Left forelimb (tissue), 1 donor: ENCODE measurements at places on chromosomes 16 and 17.

DNA sequence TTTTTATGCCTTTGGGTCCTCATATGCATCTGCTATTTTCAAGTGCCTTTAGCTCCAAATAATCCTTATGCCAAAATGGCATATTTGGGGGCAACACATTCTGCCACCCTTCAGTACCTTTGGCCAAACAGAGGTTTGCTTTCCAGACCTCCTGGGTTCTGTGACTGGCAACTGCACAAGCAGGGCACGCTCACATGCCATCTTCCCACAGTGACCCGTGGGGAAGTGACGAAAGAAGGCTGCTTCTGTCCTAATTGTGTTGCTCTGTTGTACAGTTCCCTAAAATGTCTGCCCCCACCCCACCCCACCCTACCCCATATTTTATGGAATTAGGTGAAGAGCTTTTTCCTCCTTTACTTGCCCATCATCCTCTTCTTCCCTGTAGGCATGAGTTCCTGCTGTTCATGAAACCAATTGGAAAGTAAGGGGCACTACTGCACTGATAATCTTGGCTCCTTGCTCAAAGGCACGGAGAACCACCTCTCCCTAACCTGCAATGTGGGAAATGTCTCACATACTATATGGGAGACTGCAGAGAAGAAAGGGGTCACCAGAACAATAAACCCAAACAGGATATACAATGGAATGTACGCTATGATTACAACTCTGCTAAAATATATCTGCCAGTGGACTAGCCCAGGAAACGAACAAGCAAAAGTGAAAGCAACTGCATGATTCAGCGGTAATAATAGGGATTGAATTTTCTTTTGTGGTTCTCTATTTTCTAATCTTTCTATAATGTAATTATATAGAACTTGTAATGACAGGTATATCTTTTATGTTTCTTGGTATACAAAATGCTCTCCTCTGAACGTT lies 3.3 kb upstream of the SLFN12L start:
- no peak for DNase-seq

GRCh38 chr17:29697371-29697770 lies 74.7 kb upstream of the CORO6 start:
- DNase-seq, result no peak

DNA sequence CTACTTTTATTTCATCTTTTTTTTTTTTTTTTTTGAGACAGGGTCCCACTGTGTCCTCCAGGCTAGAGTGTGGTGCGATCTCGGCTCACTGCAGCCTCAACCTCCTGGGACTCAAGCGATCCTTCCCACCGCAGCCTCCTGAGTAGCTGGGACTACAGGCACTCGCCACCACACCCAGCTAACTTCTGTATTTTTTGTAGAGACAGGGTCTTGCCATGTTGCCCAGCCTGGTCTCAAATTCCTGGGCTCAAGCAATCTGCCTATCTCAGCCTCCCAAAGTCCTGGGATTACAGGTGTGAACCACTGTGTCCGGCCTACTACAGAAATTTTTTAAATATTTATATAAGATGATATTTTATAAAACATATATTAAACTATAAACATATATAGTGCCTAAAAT lies 4.8 kb downstream of the MYO18A start:
- DNase-seq, result no peak

- no peak for DNase-seq
Observed at GRCh38 chr16:89122322-89122851, 28.7 kb downstream of the ACSF3 start.

GRCh38 chr17:31778523-31778922 lies 80.5 kb downstream of the COPRS start:
- DNase-seq, result no peak

DNA sequence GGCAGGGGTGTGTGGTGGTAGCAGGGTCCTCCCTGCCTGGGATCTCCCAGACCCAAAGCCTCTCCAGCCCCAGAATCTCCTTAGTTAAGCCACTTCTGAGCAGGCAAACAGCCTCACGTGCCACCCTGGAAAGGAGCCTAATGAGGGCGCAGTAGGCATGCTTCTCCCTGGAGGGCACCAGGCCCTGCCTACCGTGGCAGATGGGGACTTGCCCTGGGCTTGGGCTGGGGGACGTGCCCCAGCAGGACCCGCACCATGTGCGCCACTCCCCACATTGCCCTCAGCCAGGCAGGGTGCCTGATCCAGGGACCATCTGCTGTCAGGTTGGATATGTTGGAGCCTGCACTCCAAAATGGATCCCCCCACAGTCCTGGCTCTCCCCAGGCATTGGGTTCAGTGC lies 14.2 kb downstream of the FAM83G start:
- DNase-seq, result no peak

DNA sequence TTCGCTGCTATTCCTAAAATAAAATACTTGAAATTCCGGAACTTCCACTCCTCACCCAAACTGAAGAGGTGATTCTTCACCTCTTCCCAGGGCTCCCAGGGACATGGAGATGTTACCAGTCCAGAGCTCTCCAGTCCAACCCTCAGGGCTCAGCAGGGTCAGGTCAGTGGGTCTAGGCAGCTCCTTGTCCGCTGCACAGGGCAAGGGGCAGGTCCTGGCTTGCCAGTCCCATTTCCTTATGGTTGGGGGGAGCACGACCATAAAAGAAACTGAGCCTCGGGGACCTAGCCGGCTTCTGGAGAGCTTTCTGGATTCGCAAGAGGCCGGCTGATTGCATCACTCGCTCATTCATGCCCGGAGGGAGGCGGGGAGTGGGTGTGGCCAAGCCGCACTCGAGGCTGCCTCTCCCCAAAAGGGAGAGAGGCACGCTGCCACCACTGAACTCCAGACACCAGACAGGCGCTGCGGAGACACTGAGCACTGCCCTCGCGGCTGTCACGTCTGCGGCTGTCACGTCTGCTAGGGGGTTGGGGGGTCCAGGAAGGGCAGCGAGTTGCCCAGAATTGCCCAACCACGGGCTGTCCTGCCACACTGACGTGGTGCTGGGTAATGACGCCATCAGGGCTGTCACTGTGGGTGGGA lies 15.8 kb downstream of the SLC7A5 start:
- DNase-seq, result peak; percentile 91

- DNase-seq, result no peak
Observed at GRCh38 chr17:57108671-57109392, 23.8 kb downstream of the AKAP1 start.

DNA sequence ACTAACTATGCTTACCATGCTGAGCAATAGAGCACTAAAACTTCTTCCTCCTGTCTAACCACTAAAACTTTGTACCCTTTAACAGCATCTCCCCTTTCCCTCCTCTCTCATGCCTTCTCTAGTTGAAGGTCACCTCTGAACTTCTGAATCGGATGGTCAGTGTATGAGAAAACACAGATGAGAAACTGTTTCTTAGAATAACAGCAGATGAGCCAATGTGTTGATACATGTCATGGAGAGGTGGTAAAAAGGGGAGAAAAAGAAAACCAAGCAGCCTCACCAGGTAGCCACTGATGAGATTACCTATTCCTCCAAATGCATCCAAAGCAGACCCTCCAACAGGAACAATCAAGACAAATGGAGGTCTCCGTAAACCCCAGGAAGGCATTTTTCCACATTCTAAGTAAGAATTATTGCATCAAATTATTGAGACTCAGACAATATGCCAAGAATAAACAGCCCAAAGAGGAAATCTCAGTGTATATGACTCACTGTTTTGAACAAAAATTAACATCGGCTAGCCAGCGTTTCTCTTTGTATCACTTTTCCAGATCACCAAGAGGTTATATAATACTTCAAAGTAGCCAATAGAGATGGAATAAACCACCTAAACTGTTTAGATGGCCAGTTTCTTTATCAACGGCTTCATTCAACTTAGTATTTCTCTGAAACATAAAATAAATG lies 793.3 kb upstream of the SOX9 start:
- no peak for DNase-seq

- DNase-seq, result no peak
Observed at GRCh38 chr17:41865596-41865893, 322 bp upstream of the KLHL11 start.

- no peak for DNase-seq
Observed at GRCh38 chr16:3807425-3808123, 72.9 kb downstream of the CREBBP start.

DNA sequence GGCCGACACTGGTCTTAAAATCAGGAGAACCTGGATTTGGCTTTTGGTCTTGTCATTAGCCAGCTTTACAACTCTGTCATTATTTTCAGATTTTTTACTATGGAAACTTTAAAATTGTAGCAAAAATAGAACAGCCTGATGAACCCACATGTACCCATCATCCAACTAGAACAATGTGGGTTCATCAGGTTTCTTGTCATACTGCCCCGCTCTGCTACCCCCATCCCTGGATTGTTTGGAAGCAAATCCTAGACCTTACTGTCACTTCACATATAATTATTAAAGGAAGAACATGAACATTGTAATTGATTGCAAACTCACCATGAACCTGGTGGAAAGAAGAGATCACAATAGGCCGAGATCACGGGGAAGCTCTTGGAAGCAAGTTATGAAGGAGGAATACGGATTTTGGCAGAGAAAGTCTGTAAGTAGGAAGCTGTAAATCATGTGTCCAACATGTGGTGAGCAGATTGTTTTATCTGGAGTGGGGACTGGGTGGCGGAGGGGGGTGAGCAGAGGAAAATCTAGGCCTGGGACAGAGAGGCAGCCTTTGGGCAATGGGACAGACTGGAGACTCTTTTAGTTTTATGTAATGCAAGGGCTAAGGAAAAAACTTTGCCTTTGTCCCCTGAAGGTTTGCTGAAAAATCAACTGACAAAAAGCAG lies 67.0 kb downstream of the PITPNC1 start:
- DNase-seq, result no peak

DNA sequence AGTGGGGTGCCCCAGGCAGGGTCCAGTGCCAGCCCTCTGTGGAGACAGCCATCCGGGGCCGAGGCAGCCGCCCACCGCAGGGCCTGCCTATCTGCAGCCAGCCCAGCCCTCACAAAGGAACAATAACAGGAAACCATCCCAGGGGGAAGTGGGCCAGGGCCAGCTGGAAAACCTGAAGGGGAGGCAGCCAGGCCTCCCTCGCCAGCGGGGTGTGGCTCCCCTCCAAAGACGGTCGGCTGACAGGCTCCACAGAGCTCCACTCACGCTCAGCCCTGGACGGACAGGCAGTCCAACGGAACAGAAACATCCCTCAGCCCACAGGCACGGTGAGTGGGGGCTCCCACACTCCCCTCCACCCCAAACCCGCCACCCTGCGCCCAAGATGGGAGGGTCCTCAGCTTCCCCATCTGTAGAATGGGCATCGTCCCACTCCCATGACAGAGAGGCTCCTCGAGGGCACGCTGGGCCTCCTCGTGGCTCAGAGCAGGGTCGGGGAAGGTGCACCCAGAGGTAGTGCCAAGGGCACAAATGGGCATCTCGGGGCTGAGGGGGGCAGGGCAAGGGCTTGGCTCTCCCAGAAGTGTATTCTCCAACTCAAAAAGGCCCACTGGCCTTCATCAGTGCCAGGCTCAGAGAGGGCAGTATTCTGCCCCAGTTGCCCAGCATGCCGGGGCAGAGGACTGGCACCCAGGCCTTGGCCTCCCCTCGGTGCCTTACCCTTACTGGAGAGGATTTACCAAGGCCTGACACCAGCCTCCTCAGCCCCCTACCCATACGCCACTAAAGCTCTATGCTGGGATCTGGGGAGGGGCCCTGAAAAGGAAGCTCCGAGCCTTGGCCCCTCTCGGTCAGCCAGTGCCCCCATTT lies at the start of gene CDH5:
CDH5 (plus strand) TSS at position 259 of the 867 bp plus-strand sequence. CDS start 12,647 bp downstream, outside the sequence.
- no peak for DNase-seq

- no peak for DNase-seq
Observed at GRCh38 chr17:144936-145670, 7.7 kb downstream of the SCGB1C2 start.

- no peak for DNase-seq
Observed at GRCh38 chr17:34542700-34543336, 36.6 kb upstream of the TMEM132E start.

- DNase-seq, result no peak
Observed at GRCh38 chr16:85168732-85169256, 56.5 kb upstream of the CIBAR2 start.

- DNase-seq, result no peak
Observed at GRCh38 chr16:78987666-78988065, 612.9 kb downstream of the MAF start.

- no peak for DNase-seq
Observed at GRCh38 chr17:19433255-19433654, 22.2 kb downstream of the RNF112 start.

GRCh38 chr17:38349097-38349730 lies 2.4 kb upstream of the SOCS7 start:
- peak; percentile 88 for DNase-seq

DNA sequence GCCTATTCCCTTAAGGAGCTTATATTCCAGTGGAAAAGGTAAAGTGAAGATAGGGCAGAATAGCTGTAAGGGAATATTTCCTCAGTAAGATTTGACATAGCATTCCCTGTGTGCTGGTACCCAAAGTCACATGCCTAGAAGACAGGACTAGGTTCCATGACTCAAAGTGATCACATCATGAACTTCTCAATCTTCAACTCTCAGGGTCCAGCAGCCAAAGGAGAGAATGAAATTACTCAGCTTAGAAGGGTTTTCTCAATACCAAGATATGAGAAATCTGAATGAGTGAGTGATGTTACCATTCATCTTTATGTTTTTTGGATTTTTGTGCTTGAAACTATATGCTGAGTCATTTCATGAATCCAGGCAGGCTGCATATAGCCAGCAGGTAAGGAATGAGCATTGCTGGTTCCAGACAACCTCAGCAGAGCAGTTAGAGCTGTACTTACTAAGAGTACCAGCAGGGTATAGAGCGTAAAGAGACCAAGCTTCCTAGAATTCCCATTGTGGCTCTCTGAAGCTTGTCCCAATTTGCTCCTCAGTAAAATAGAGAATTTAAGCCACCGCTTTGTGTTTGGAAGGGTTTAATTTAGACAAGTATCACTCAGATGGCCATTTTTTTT lies 91.1 kb downstream of the ANKFN1 start:
- DNase-seq, result no peak

DNA sequence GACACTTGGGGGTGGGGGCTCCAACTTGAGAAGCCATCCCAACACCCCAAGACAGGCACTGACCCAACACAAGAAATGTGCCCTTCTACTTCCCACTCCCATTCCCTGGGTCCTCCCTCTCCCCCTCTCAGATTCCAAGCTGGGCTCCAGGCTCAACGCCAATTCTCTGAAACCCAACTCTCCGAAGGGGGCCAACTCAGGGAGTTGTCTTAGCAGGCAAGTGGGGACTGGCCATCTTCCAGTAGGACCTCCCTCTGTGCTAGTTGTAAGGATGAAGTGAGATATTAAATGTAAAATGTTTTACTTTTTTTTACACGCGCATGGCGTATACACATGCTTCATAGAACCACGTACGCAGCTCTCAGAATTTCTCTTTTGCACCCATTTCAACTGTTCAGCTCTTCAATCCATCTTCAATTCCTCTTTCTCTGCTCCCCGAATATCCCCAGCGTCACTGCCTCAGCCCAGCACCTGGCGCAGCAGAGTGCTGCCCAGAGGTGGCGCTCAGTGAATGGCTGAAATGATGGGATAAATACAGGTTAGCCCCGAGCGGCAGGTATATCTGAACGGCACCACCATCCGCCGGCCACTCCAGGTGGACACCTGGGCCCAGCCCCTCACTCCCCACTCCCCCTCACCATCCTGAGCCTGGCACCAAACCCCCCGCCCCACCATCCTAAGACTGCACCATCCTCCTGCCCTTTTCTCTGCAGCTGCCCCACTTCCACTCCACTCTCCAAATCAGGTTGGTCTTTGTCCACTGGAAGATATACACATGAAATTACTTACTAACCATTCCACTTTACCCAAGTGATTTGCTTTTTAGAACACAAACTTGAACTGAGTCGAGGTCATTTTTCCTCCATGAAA lies 43.9 kb upstream of the TNRC6C start:
- peak; percentile 68 for DNase-seq

- DNase-seq, result no peak
Observed at GRCh38 chr16:30774367-30775130, 12.4 kb downstream of the RNF40 start.
